ENCODE measurements at places on chromosomes 1 and 21.

DNA sequence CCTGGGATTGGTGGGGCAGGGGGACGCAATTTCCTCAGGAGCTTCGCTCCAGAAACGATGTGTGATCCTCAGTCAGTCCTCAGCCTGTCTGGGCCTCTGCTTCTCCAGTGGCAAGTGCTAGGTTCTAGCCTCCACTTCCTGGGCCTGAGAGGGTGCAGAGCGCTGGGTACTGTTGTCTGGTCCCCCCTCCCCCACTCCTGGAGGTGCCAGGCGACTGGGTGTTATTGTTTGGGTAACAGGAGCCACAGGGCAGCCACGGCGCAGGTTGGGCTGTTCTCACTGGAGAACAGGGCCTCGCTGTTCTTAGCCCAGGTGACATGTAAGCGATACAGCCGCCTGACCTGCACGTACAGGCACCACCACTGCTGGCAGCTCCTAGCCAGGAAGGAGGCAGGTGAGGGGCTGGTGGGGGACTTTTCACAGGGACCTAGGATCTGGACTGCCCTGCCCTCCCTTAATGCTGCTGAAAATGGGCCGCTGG is 2.1 kb downstream of the RPS6KA1 start:
- DNase-seq = peak; percentile 37

DNA sequence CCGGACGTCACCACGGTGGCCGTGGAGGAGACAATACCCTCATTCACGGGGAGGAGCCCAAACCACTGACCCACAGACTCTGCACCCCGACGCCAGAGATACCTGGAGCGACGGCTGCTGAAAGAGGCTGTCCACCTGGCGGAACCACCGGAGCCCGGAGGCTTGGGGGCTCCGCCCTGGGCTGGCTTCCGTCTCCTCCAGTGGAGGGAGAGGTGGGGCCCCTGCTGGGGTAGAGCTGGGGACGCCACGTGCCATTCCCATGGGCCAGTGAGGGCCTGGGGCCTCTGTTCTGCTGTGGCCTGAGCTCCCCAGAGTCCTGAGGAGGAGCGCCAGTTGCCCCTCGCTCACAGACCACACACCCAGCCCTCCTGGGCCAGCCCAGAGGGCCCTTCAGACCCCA is 7.0 kb downstream of the TNFRSF14 start:
- no peak for DNase-seq

DNA sequence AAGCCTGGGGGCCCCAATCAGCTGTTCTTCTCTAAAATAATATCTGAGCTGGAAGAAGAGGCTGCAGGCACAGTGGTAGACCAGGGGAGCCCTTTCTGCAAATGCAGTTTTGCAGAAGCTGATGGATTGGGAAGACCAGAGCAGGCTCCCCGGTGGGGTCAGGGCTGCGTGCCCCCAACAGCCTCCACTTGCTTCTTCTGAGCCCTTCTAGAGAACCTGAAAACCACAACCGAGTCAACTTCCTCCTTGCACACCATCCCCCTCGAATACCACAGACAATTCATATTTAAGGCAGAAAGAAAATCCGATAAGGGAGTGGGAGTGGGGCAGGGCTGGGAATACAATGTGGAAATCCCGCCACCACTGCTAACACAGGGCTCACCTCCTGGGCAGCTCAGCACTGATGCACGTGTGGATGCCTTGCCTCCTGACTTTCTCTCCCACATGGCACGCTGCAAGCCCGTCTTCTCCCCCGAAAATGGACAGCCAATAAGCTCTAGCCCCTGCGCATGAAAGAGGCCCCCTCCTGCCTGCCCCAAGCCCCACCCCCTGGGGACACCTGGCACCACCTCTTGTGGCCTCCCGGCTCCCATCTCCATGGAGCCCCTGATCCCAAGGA is 25.4 kb upstream of the ALDH4A1 start:
- DNase-seq = no peak

DNA sequence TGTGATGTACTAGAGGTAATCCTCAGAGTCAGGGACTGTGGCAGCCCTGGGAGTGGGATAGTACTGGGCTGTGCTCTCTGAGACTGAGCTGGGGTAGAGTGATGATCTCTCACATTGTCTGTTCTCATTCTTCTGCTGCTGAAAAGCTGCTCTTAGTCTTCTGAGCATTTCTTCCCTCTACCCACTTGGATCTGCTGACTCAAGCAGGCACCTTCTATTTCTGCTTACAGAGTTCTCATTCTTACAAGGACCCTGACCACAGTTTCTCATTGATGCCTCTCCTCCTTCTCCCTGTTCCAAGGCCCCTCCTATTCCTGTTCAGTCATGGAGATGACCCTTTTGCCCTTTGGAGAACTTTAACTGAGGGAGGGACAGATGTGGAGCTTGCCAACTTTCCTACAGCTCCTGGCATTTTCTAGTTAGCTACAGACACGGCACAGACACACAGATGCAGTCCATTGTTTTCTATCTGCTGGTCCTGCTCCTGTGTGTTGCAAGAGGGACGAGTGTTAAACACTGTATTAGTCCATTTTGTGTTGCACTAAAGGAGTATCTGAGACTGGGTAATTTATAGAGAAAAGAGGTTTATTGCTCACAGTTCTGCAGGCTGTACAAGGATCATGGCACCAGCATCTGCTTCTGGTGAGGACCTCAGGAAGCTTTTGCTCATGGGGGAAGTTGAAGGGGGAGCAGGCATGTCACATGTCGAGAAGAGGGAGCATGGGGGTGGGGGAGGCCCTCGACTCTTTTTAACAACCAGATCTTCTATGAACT is 12.3 kb downstream of the MAPKAPK2 start:
- no peak for DNase-seq

GRCh38 chr1:59282951-59283350 is 13.9 kb upstream of the FGGY start:
- DNase-seq = no peak

GRCh38 chr1:110170766-110171733 is 20.8 kb downstream of the SLC6A17 start:
- DNase-seq = no peak

- peak; percentile 71 for DNase-seq
Observed at GRCh38 chr1:246689409-246690008, 34.7 kb upstream of the SCCPDH start.

- DNase-seq = peak; percentile 53
Observed at GRCh38 chr1:3454811-3455618, 550 bp downstream of the ARHGEF16 start.

DNA sequence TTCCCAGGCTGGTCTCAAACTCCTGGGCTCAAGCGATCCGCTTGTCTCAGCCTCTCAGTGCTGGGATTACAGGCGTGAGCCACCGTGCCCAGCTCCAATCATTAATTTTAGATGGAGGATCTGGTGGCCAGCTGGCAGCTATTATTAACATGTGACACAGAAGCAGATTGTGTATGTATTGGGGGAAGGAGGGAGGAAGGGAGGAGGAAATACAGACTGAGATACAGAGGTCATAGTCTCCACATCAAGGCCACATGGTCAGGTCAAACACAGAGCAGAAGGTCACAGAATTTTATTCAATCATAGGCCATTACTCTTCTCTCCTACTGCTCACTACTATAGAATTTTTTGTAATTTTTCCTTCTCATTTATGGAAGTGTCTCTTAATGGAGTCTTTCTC is 57.9 kb upstream of the ADORA3 start:
- DNase-seq = no peak

DNA sequence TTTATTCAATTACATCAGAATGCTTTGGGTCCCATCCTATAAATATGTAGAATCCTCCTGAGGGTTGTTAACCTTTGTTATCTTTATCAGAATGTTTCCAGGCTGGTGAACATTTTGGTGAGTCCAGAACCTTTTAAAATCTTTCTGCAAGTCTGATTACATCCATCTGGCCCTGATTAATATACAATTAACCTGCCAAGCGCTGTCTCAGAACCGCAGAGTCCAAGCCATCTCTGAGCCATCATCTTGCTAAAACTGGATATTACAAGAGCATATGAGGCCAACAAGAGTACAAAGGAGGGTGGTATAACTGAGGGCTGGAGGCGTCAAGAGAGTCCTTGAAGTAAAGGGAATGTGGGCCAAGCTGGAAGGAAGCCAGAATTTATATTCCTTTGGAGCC is 88.6 kb upstream of the ZC3H11B start:
- DNase-seq = no peak

DNA sequence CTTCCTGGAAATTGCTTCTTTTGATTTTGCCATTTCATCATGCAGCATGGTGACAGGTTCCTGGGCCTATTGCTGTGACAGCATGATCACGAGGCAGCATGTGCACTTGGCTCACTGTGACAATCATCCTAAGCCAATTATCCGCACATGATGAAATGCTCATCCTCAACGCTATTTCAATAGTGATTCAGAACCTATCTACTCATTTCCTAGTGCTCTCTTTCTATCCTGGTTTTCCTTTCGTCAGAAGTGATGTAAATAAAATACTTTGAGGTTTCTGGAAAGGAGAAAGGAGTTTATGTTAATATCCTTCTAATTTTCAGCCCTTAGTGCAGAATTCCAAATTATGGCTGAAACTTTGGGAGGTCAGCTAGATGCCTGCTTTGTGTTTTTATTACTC is 110.6 kb upstream of the ADAMTS5 start:
- DNase-seq = no peak

DNA sequence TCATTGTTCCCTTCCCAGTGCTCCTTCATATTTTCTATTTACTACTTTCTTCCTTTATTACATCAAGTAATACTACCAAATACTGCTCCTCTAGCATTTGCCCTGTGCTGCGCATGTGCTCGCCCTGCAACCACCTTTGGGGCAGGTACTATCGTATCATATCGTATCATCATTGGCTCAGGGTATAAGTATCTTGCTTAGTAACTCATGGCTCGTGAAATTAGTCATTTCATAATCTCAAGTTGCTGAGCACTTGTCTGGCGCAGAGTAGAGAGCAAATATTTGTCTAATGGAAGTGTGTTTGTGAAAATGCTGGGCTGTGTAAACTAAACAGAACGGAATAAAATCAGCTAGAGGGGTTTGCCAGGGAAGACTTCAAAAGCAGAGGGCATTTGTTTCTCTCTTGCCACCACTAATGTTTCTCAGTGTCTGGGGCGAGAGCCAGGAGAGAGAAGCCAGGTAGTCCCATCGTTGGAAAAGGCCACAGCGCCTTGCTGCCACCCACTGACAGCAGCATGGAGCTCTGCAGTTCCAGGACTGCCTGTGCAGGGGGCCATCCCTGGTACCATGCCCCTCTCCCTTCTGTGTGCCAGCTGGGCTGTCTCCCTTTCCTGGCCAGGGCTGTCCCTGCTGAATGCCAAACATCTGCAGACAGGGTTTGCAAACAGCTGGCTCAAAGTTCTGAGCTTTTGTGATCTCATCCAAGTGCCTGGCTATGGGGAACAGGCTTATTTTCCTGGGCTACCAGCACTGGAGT is 20.0 kb upstream of the CPT2 start:
- DNase-seq = no peak

GRCh38 chr1:208066583-208066982 is 155.7 kb upstream of the CD34 start:
- DNase-seq = no peak

GRCh38 chr1:63368131-63368530 is 704 bp downstream of the ALG6 start:
- no peak for DNase-seq

GRCh38 chr1:233016798-233017197 is 66.4 kb downstream of the NTPCR start:
- DNase-seq = no peak

DNA sequence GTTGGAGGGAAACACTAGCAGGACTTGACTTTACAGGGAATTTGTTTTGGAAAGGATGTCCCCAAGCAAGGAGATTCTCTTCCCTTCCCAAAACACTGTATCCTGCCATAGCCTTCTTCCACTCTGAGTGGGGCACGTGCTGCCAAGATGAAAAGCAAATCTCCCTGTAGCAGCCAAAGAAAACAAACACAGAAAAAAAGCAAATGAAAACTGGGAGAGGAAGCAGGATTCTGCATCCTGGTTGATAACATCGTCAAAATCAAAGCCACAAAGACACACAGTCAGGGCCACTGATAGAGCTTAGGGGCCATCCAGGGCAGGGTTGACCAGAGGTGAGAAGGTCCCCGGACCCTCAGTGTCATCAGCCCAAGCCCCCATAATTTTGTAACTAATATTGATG is 16.0 kb upstream of the MTARC2 start:
- no peak for DNase-seq

DNA sequence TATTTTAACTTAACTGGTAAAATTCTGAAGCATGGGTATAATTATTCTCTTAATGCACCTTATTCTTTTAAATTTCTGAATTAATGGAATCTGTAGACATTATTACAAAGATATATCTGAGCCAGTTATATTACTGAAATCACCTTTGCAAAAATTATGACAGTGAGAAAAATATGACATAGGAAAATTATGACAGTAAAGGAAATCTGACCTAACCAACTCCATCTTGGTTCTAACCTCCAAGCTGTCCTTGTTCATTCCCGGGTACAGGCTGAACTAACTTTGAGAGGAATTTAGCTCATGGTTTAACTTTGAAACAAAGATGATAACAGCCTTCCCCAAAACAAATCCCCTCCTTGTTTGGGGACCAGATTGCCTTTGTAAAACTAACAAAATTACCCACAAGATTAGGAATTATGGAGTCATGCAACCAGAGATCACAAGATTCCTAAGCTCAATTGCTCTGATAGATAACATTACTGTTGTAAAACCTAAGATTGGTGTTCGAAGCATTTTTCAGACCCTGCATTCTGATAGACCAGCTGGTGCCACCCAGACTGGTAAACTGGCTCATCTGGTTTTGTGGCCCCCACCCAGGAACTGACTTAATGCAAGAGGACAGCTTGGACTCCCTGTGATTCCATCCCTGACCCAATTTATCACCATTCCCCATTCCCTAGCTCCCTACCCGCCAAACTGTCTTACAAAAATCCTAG is 9.4 kb upstream of the CD55 start:
- DNase-seq = no peak

GRCh38 chr1:117879284-117879683 is 50.1 kb downstream of the GDAP2 start:
- no peak for DNase-seq

GRCh38 chr1:210978316-210978973 is 155.5 kb downstream of the KCNH1 start:
- DNase-seq = no peak

DNA sequence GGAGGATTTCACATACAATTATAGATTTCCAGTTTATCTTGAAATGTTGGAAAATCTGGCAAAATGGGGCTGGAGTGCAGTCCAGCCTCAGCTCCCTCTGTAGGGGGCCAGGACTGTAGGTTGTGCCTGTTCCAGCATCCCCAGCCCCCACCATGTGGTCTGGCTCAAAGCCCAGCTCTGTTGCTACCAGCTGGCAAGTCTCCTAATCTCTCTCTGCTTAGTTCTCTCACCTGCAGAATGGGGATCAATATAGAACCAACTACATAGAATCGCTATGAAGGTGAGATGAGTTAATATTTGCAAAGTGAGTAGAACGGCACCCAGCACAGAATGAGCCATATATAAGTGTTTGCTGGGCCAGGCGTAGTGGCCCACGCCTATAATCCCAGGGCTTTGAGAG is 50.0 kb upstream of the TARDBP start:
- no peak for DNase-seq

Data from ELF-1 (cell line).